ENCODE measurements at places on chromosomes 6 and 20. TPM values are rescaled to one million over a fixed set of nuclear protein-coding genes. Genes with fewer than 3 reads are reported as not detected.

DNA sequence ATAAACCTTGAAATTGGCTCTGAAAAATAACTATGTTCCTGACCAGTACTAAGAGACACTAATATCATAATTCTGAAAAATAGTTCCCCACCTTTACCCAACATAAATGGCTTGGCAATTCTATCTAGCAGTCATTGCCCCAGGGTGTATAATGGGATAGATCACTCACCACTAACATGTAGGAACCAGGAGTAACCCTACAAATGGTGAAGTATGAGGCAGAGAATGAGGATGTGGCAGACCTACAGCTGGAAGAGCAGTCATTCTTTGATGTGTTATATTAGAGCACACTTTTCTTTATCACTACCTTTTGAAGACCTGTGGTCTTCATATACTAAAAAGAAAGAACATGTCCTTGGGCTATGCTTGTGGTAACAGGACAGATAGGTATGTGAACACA, 136.5 kb upstream of the SYNDIG1 start:
- no peak for ATAC-seq

DNA sequence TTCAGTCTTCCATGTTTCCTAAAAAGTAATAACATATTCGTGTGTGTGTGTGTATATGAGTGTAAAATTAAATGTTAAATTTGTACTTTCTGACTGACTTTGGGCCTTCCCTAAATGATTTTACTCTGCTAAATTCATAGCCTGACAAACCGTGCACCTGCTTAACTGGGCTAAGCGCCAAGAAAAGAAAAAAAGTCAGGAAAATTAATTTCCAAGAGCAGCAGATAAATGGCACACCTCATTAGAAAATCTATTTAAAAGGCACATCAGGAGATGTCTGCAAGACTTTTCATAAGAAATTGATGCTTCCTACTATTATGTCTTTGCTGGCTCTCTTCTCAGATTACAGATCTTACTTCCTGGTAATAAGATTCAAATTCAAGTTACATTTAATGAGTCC, 72.4 kb downstream of the TRDN start:
- no peak for ATAC-seq

DNA sequence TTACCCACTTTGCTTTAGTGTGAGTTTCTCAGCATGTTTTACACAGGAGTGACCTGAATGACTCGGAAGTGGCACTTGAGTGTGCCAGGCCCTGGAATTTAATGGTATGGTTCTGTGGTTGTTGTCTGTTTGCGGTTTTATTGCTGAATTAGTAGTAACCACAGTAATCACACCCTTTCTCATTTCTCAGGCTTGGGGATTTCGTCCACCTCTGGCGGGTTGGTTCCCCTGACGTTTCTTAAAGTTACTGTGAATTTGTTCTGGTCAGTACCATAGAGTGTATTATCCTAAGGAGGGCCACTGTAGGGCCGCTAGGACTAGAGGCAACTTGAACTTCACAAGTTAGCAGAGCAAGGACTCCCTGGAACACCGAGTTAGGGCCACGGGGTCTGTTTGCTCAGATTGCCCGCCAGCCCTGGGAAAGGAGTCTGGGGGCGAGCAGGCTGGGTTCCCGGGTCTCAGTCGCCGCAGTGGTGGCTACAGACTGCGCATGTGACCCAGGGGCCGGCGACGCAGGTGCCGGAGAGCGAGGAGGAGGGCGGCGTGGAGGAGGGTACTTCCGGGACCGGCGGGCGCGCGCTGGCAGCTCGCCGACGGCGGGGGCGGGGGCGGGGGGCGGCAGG, 546 bp upstream of the KLHL32 start:
- peak; percentile 60 for ATAC-seq

GRCh38 chr6:79520534-79520933, 16.7 kb downstream of the LCA5 start:
- no peak for ATAC-seq

DNA sequence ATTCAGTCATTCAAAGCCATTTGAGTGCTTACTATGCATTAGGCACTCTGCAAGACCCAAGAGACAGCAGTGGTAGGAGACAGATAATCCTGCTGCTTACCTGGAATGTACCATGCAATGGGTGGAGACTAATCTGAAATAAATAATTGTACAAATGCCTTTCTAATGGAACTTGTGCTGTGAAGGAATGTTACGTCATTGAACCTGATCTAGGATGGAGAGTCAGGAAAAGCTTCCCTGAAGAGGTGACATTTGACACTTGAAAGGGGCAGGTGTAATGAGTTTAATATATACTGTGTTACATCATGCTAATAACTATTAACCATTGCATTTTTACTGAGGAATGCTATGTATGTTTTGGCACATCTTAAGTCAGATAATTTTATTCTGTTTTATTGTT, 491.0 kb upstream of the FLRT3 start:
- ATAC-seq = no peak

- ATAC-seq = no peak
Observed at GRCh38 chr6:132592855-132593254, 3.3 kb upstream of the TAAR5 start.

DNA sequence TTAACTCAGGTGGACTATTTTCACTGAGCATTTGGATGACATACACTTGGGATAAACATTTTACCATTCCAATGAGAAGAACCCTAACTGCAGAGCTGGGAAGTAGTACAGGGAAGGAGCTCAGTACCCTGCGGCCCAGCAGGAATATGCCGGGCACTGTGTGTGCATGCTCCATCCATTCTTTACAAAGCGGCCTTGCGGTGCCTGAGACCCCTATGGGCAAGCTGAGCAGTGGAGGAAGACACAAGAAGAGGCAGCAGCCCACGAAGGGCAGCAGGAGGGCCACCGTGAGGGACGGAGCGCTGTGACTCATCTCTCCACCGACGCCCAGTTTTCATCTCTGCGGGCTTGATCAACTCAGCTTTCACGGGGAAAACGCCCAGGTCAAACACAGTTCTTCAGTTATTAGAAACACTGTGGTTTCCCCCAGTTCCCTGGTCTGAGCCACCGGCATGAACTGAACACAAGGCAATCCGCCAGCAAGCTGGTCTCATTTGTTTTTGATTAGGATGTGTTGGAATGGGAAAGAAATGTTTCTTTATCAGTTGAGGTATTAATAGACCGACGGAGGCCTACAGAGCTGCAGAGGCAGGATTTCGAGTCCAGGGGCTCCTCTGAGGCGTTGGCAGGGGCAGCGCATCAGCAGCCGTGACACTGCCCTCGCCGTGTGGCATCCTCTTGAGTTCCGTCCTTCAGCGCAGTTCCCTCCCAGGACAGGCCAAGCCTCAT, 44.9 kb downstream of the IRF4 start:
- peak; percentile 95 for ATAC-seq

GRCh38 chr6:12343440-12344162, 53.4 kb downstream of the EDN1 start:
- no peak for ATAC-seq

- ATAC-seq = peak; percentile 91
Observed at GRCh38 chr6:168895102-168895812, 358.4 kb downstream of the THBS2 start.

CFAP61 gene
- 2.9 TPM for total RNA-seq

NKX2-4 gene
- total RNA-seq = not detected

ENPP5 gene
- total RNA-seq = not detected

SLC16A10 gene
- 5.0 TPM for total RNA-seq

SLC32A1 gene
- total RNA-seq = 2.6 TPM

RFX6 gene
- total RNA-seq = 0.39 TPM

C4B gene
- 23.0 TPM for total RNA-seq
